ENCODE measurements at places on chromosomes 1 and 21.

- DNase-seq: no peak
Measured at GRCh38 chr21:46216132-46216747, 12.3 kb downstream of the LSS start.

DNA sequence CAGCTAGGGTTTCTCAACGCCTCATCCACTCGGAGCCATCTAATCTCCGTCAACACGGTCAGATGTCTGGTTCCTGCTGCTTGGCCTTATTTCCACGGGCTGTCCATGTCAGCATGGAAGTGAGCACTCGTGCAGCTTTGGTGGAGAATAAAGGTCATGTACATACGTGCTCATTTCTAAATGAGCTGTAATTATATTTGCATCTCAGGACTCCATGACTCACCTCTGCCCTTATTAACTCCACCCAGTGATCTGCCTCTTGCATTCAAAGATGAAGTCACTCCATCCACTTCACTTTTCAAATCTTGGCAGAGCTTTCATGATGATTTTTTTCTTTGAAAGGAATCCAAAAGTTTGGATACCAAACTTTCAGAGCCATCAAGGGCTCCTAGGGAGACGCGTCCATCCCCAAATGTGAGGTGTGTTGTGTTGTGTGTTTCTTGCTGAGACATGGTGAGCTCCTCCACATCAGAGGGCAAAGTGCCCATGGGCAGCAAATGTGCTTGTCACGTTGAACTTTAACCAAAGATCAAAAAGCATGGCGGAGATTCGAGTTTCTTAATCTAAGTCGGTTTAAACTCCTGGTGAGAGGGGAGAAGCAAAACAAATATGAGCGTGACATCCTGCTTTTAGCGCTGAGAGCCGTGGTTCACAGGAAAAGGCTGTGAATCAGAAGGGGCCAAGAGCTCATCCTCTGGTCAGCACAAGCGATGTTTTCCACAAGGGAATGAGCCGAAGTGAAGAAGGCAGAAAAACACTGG lies 68.6 kb upstream of the ERRFI1 start:
- no peak for DNase-seq

GRCh38 chr21:45427331-45428271 lies 22.6 kb downstream of the COL18A1 start:
- peak; percentile 99 for DNase-seq

DNA sequence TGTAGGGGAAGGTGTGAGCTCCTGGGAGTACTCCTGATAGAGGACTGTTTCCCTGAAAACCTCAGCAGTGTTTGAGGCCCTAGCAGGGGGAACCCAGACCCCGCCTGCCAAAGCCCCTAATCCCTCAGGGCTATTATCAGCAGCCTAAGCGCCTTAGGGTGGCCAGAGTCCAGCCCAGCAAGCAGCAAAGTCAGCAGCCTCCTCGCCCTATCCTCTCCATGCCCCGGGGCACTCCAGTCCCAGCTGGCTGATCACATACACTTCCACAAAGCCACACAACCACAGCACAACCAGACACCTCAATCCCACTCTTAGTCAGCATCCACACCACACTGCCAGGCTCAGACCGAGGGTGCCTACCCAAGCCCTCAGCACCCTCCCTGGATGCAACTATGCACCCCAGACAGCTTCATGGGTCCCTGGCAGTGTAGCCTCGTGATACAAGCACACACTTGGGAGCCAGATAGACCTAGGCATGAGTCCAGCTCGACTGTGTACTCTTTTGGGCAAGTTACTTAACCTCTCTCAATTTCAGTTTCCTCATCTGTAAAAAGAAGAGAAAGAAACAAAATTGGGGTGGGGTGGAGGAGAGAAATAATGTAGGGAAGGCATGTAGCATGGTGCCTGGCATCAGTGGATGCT lies 7.1 kb downstream of the IGSF9 start:
- peak; percentile 89 for DNase-seq

DNA sequence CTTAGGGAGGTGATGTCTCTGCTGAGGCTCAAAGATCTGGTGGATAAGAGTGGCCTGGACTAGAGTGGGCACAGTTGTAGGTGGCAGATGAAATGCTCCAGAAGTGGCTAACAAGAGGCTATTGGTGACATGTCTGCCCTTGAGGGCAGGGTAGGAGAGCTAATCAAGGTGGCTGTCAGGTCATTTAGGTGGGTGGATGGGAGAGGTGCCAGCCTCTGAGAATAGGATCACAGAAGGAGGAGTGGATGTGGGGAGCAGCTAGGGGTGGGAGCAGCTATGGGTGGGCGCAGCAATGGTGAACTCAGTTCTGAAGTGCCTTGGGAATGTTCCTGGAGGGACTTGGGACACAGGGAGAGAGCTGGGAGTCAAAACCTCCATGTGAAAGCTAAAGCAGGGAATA lies 142.0 kb upstream of the GRIK3 start:
- DNase-seq: no peak

GRCh38 chr1:153573351-153573750 lies 7.7 kb upstream of the S100A2 start:
- DNase-seq: no peak

DNA sequence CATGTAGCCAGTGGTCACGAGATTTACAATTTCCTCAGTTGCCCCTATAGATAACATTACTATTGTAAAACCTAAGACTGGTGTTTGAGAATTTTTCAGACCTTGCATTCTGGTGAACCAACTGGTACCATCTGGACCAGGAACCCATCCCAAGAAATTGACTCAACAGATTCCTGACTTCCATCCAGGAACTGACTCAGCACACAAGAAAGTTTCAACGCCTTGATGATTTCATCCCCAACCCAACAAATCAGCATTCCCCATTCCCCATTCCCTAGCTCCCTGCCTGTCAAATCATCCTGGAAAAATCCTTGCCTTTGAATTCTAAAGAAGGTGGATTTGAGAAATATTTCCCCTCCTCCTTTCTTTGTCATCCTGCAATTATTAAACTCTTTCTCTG lies 529.8 kb upstream of the PRMT6 start:
- peak; percentile 29 for DNase-seq

- DNase-seq: no peak
Measured at GRCh38 chr1:91819038-91819788, 66.7 kb downstream of the TGFBR3 start.
